Stimulated activated CD8-positive, alpha-beta memory T cell treated with anti-CD3 and anti-CD28 coated beads, Interleukin-4, amount 100 ng/mL, for 1 hour (primary cell): ENCODE measurements at places on chromosomes 5 and 9.

GRCh38 chr9:124758061-124758460, 13.1 kb downstream of the NR6A1 start:
- no peak for DNase-seq

DNA sequence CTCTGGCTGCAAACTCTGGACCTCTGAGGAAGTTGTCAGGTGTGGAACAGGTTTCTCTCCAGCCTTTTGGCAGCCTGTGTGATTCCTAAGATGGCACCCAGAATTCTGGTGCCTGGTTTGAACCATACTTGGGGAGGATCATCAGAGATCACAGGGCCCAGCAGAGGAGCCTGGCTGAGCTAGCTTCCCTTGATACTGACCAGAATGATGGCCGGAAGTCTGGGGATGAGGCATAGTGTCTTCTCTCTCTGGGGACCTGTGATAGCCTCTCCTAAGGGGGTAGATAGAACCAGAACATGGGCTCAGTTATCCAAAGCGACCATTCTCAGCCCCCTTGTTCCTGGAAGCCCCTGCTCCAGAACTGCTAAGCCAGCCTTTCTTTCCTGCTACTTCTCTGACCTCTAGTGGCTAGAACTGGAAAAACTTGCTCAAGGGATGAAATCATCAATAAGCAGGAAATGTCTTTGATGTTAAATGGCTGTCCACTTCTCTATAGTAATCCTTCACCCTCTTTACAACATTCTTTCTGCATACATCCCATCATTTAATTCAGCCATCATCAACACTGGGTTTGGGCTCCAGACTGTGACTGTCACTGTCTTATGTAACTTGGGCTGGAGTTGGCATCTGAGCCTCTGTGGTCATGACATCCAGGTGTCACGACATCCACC, 55.1 kb downstream of the C9orf152 start:
- no peak for DNase-seq

- DNase-seq = no peak
These were observed 44.9 kb upstream of the ZNF366 start for GRCh38 chr5:72552041-72552557.

DNA sequence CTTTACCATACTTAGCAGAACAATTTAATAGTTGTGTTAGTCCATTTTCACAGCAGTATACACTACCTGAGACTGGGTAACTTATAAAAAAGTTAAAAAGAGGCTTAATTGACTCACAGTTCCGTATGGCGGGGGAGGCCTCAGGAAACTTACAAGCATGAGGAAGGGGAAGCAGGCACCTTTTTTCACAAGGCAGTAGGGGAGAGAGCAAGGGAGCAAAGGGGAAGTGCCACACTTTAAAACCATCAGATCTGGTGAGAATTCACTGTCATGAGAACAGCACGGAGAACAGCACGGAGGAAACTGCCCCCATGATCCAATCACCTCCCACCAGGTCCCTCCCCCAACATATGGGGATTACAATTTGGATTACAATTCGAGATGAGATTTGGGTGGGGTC, 269.9 kb downstream of the MTRR start:
- no peak for DNase-seq

DNA sequence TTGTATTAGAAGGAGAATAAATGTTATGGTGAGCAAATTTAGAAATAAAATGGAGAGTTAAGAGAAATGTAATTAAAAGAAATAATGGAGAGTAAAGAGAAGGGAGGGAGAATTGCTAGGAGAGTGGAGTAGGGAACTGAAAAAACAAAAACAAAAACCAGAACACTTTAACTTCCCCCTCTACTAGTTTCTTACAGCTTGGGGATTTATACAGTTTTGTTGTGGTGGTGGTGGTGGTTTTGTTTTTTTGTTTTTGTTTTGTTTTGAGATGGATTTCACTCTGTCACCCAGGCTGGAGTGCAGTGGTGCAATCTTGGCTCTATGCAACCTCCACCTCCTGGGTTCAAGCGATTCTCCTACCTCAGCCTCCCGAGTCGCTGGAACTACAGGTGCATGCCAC, 322.4 kb downstream of the TMEM167A start:
- no peak for DNase-seq

DNA sequence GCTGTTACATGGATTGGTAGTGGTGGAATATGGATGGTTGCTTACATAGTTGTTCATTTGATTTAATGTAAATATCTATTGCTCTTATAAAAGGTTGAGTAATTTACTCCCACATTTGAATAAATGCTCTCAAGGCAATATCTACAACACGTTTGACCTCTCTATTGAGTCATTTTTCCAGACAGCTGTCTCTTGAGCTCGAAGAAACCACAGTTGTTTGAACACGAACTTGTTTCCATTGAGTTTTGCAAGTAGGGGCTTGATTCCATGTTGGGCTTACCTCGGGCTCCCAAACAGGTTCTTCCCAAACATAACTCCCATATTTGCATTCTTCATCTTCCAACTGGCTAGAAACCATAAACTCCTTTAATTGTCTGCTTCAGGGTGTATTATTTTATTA, 115.0 kb upstream of the HMHB1 start:
- no peak for DNase-seq

DNA sequence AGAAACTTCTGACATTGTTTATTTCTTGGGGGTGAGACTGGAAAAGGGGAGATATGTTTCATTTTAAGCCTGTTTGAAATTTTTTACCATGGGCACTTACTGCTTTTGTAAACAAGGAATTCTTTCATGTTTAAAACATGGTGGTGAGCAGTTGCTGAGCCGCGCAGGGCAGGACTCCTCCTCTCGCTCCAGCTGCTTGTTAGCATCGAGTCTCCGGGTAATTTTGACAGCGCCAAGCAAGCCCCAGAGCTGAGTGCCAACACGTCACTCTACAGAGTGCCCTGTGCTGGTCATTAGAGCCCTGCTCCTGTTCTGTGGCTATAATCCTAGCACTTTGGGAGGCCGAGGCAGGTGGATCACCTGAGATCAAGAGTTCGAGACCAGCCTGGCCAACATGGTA, 116.5 kb upstream of the MSX2 start:
- DNase-seq = no peak

DNA sequence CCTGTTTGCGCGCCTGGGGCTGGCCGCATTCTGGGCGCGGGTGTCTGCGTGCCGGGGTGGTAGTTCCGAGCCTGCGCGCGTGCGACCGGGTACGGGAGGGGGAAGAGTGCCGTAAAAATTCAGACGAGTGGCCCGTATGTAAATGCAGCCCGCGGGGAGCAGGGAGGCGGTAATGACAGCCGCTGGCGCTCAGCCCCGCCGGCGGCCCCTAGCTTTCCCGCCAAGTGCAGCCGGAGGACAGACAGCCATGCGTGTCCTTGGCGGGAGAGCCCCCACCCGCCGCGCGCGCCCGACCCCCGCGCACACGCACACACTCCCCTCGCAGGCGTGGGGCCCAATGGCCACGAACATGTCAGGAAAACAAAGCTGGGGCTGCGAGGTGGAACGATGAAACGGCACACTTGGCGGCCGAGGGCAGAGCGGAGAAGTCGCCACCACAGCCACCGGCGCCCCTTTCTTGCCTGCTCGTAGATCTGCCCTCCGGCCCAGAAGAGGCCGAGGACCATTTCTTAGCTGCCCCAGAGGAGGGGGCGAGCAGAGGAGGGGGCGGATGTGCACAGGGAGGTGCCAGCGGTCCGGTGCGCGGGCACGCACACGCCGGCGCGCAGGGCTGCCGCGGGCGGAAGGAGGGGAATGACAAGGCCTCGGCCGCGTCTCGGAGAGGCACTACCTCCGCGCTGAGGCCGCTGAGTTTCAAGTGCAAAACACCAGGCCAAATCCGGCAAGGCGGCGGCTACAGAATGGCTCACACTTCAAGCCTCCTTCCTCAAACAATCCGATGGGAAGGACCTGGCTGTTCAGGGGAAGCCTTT, 208.4 kb downstream of the MEF2C start:
- no peak for DNase-seq

DNA sequence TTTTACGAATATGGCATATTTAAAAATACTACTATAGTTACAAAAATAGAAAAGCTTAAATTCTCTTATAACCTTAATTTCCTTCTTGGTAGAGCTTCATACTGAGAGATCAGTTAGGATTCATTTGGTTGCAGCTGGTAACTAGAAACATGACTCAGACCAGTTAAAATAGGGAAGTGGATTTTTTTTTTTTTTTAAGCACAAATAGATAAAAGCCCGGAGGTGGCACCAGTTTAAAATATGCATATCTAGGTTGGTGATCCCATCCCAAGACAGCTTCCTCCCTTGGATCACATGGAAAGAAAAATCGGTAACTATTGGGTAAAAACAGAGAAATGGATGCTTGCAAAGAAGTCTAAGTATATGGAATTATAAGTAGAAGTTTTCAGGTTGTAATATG, 1634.3 kb downstream of the MAT2B start:
- DNase-seq = no peak
